ENCODE measurements at places on chromosomes 12 and 14. TPM values are rescaled to one million over a fixed set of nuclear protein-coding genes. Genes with fewer than 3 reads are reported as not detected.
A peak's percentile ranks its signal among the peaks of the same experiment; 100 is the strongest.

CLEC1B gene
- total RNA-seq, result not detected

DNA sequence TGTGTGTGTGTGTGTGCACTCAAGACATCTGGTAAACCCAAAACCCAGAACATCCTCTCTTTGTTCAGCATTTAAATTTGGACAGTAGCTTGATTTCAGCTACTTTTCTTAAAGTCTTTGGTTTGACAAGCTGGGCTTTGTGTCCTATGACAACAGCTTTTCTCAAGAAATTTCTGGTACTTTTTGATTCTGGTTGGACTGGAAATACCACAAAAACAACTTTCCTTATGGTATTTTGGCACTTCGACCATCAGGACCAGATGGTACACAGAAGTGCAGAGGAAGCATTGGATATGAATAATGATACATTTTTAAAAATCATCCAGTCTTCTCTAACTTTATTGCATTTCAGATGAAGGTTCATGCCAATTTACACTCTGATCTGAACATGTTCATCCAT, 286.6 kb upstream of the FLRT2 start:
- no peak for DNase-seq

DNA sequence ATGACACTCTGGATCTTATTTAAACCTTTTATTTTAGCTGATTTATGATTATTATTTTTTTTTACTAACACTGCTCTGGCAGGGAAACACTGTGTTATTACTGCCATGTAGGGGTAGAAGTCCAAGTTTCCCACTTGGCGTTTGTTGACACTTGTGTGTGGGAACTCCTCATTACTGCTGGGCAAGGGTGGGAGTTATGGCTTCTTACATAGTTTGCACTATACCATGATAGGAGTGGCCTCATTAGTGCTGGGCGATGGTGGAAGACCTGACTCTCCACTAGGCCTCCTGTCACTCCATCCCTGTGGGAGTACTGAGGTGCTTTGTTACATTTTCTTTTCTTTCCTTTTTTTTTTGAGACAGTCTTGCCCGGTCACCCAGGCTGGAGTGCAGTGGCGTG, 83.5 kb downstream of the BRMS1L start:
- DNase-seq, result no peak

TMEM260 gene
- total RNA-seq, result 31.0 TPM

MED13L gene
- 389 TPM for total RNA-seq

CCDC177 gene
- 6.9 TPM for total RNA-seq

DNA sequence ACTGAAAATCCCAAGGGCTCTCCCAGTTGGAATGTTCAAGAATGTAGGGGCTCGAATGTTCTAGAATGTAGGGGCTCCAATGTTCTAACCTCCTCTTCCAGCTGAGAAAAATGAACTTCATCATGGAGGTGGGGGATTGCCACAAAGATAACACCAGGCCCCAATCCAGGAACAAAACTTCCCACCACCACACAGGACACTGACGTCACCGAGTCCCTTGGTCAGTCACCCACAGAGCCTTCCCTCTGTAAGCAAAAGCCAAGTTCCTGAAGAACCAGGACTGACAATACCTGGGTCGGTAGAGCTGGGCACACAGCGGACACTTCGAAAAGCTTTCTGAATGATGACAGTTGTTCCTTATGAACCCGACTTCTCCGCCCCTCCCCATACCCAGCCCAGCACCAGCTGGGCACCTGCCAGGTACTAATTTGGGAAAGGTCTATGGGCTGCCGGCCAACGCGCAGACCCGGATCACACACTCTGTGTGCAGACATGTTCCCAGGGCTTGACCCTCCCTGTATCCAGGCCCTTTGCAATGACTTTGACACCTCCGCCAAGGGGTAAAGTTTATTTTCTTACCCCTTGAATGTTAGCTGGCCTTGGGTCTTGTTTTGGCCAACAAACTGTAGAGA, 18.9 kb downstream of the ITPK1 start:
- DNase-seq, result no peak

GRCh38 chr14:52310541-52310940, 3.6 kb upstream of the PTGER2 start:
- no peak for DNase-seq

- DNase-seq, result no peak
These were observed 17.4 kb upstream of the SALL2 start for GRCh38 chr14:21543521-21543960.

- no peak for DNase-seq
These were observed 760 bp downstream of the TMEM19 start for GRCh38 chr12:71686658-71687025.

- no peak for DNase-seq
These were observed 10.5 kb upstream of the RBM25 start for GRCh38 chr14:73047808-73048207.

- DNase-seq, result peak; percentile 72
These were observed 508 bp downstream of the CNOT2 start for GRCh38 chr12:70243510-70244371.

BATF gene
- total RNA-seq, result 0.47 TPM

LRFN5 gene
- 93.0 TPM for total RNA-seq

DNA sequence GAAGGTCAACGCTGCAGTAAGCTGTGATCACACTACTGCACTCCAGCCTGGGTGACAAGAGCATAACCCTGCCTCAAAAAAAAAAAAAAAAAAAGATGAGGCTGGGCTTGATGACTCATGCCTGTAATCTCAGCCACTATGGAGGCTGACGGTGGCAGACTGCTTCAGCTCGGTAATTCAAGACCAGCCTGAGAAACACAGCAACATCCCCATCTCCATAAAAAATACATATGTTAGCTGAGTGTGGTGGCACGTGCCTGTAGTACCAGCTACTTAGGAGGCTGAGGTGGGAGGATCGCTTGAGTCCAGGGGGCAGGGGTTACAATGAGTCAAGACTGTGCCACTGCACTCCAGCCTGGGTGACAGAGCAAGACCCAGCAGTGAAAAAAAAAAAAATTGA, 50.4 kb downstream of the GXYLT1 start:
- DNase-seq, result no peak

GPD1 gene
- 14.2 TPM for total RNA-seq

GRCh38 chr12:14059548-14059947, 78.1 kb upstream of the GRIN2B start:
- DNase-seq, result no peak

DNA sequence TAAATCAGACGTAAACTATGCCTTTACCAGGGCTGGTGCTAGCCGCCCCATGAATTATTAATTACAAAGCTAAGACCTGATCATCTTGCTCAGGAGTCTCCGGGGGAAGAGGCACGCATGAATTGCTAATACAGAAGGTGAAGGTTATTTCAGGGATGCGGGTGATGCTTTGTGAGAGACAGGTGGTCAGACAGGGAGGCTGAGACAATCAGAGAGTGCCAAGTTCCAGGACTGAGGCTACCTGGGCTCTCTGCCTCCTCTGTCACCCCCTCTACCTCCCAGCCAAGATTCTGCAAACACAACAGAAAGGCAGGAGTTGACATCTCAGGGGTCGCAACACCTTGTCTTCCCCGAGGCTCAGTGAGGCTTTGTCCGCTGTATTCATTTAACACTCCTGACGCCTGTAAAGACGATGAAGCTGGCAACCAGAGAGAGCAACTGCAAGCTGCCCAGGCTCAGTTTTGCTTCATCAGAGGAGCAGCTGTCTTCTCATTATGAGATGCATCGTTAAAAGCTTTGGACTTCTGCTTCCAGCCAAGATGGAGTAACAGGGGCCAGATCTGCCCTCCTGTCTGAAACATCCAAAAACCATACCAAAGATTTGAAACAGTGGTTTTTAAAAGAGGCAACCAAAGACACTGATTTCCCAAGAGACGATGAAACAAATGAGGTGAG, 46.6 kb downstream of the PRIMA1 start:
- no peak for DNase-seq

- no peak for DNase-seq
These were observed 29.4 kb downstream of the PPP2R5E start for GRCh38 chr14:63513756-63514155.

DNA sequence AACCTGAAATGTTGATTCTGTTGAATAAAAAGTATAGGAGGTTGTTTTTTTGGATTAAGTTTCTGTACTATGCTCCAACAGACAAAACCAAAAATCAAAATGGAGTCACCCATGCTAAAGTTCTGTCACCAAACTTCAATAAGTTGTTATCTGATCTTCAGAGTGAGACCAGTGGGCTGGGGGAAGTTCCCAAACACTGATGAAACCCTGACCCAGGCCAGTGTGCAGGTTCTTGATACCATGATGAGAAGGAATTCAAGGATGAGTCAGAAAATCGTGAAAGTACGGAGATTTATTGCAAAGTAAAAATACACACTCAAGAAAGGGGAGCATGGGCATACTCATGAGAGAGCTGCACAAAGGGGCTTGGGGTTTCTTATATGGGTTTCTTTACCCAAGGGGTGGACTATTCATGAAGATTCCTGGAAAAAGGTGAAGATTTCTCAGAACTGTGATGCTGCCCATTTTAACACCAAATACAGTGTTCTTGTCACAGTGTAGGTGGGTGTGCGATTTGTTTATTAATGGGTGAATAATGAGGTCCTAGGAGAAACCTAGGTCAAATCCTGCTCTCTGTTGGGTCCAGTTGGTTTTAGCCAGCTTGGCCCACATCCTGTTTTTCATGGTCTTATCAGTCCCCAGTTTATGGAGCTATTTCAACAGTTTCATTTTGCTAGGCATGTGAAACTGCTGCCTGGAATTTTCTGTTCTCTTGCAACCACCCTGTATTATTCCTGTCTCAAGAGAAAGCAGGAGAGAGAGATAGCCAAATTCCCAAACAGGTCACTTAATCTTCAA, 27.5 kb upstream of the DENND5B start:
- no peak for DNase-seq

DNA sequence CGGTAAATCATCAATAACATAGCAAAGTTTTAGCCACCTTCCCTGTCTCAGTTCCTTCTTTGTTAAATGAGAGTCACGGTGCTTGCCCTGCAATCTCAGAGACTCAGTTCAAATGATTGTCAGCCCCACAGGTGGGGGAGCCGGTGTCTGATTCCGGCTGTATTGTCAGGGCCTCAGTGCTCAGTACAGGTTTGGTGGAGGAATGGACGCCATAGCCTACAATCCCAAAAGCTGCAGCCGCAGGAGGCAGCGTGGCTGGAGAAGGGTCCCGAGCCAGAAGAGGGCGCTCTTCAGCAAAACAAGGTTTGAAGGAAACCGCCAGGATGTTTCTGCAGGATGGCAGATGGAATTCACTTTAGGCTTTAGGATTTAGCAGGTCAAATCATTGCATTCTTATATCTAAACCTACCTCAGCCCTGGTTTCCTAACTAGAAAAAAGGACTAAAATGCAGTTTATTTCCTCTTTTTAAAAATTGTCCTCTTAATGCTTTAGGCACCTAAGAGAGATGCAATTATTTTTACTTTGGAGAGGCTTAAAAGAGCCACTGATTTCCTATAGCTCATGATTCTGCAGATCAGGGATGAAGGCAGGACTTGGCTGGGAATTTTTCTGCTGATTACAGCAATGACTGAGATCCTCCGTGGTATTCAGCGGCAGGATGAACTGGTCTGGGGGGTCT, 29.2 kb downstream of the FOS start:
- peak; percentile 80 for DNase-seq

DNA sequence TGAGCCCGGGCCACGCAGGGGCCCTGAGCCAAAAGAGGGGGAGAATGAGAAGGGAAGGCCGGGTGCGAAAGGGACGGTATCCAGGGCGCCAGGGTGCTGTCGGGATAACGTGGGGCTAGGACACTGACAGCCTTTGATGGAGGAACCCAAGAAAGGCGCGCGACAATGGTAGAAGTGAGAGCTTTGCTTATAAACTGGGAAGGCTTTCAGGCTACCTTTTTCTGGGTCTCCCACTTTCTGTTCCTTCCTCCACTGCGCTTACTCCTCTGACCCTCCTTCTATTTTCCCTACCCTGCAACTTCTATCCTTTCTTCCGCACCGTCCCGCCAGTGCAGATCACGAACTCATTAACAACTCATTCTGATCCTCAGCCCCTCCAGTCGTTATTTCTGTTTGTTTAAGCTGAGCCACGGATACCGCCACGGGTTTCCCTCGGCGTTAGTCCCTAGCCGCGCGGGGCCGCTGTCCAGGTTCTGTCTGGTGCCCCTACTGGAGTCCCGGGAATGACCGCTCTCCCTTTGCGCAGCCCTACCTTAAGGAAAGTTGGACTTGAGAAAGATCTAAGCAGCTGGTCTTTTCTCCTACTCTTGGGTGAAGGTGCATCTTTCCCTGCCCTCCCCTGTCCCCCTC, 3.0 kb downstream of the SSTR1 start:
- DNase-seq, result no peak

STAB2 gene
- total RNA-seq, result not detected

DNA sequence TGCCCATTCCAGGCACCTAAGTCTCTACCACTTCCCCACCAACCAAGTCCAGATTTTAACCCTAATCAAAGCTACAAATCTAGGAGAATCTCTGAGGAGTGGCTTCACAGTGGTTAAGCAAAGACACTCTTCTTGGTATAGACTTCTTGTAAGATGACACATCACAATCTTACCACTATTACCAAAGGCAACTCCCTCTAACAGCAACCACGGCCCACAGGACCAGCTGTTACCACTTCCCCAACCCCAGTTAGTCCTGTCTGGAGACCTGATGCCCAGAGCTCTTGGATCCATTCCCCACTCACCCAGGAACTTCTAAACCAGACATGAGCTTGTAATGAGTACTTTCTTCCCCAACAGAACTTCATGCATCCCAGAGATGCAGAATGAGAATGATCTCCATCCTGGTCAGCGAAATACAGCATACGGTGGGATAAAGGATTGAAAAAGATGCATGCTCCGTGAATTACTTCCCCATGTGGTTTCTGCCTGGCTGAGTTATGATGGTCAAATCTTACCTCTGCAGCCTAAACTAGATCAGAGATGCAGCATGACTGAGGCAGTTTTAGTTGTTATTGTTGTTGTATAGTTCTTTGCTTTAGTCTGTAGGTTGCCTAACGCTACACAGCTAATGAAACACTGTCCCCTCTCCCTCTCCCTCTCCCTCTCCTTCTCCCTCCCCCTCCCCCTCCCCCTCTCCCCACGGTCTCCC, 87.7 kb upstream of the FOXN3 start:
- no peak for DNase-seq

NR4A1 gene
- total RNA-seq, result 5.8 TPM

GRCh38 chr12:3559601-3560294, 68.7 kb downstream of the PRMT8 start:
- DNase-seq, result no peak

DNA sequence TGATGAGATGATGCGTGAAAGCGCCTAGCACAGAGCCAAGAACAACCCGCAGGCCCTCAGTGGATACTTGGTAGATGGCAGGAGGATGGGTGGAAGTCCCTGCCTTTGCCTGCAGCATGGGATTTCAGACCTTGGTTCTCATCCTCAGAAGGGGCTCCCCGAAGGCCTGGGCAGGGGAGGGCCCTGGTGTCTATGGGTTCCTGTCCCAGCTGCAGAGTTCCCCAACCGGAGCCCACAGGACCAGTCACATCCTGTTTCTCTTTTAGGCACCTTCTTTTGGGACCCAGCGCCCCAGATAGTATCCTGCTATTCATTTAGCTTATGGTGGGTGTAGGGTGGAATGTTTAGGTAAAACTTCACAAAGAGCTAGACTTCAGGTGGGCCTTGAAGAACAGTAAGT, 55.5 kb downstream of the CALM1 start:
- no peak for DNase-seq
